ENCODE measurements at places on chromosomes 6 and 20.

DNA sequence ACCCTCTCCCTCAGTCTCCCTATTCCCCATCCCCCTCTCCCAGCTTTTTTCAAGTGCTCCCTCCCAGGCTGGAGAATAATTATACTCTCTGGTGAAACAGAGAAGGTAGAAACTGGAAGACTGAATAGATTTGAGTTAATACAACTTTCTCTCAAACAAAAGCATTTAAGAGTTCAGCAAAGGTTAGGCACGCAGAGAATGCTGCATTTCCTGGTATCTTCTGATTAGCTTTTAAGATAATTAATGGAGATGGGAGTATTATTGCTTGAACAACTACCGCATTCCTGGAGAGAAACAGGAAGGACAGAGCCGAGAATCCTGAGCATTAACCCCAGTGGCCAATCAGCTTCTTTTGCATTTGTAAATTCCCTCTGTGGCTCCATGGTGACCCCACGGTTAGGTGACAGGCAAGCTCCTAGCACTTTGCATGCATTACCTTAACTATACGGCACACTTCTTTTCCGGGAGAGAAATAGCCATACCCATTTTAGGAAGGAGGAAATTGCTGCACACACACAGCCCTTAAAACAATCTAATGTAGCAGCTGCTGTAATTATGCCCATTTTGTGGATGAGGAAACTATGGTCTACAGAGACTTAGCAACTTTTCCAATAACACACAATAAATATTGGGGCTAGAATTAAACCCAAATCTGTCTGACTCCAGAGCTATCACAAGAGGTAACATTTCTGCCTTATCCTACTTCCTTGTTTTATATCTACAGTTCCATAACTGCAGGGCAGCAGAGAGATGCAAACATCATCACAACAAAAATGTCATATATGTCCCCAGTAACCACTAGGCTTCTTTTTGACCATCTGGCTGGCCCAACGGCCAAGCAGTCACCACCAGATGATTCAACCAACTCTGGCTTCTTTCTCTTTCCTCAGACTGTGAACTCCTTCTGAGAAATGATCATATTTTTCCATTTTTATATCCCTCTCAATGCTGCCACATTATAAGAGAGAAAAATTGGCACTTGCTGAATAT lies 169.9 kb downstream of the CD24 start:
- DNase-seq, result no peak

GRCh38 chr6:159464816-159465215 lies 228.2 kb downstream of the SOD2 start:
- no peak for DNase-seq

DNA sequence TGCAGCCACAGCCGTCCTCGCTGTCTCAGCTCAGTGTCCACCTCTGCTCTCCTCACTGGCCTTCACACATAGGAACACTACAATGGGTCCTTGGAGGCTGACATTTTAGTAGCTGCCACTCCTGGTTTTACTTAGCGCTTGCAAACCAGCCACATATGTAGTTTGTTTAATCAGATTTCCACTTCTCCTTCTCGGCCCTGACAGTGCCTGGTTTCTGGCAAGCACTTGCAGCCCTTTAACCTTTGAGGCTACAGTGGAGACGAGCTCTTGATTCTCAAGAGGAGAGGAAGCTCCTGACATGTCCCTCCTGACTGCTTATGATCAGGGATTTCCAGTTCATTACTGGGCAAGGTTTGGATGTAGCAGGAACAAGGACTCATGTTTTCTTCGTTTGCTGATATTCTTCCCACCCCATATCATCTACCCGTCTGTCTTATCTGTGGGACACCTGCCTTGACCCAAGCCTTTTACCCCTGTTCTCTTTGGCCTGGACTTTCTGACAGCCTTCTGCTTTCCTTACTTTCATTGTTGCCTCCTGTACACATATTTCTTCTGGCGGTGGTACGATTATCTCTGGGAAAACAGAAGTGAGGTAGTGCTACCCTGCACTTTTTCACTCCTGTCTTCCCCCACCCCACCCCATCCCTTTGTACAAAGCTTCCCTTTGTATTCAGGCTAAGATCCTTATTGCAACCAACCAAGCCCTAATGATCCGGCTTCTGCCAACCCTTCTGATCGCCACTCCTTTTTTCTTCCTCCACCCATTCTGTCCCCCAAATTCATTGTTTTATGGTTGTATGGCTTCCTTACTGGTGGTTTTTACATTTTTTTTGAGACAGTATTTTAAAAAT lies 31.2 kb downstream of the CEP43 start:
- no peak for DNase-seq

DNA sequence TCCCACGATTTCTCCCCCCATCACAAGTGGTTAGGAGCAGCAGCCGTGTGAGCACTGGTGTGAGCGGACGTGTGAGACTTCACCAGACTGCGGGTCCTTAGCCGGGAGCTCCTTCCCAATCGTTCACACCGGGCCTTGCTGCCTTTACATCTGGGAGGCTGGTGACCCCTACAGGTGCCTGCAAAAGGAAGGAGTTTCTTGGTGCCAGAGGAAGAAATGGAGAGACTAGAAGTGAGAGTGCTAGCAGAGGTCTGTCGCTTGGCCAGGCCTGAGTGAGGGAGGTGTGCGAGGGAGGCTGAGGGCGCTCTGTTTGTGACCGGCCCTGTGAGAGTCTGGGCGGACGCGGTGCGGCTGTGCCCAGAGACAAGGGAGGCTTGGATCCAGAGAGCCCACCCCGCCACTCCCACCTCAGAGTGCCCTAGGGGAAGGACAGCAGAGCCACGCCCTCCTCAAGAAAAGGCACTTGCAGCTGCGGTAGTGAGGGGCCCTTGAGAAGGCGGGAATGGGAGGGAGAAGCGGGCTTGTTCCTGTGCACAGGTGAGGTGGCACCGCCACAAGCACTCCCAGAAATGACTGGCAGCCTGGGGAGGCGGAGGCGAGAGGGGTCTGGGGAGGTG lies 10.0 kb upstream of the ARMC2 start:
- no peak for DNase-seq

DNA sequence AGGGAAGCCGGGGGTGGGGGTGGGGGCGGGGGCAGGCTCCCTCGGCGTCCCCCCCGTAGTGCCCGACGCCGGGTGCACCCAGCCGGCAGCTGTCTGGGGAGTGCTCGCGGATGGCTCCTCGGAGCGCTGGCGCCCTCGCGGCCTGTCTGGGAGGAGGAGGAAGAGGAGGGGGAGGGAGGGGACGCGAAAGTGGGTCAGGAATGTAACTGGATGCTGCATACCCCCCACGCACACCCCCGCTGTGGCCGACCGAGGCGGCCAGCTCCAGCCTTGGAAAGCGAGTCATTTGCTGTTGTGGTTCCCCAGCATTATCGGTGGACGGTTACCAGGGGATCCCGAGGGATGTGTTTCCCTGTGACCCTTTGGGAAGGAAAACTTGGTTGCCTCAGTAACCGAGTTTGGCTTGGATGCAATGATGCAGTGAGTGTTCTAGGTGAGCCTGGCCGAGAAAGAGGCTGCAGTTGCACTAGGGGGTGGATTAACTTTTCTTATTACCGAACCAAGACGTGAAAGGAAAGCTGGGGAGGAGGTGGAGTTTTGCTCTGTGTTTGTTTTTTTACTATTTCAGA lies 55.2 kb upstream of the RREB1 start:
- DNase-seq, result no peak

DNA sequence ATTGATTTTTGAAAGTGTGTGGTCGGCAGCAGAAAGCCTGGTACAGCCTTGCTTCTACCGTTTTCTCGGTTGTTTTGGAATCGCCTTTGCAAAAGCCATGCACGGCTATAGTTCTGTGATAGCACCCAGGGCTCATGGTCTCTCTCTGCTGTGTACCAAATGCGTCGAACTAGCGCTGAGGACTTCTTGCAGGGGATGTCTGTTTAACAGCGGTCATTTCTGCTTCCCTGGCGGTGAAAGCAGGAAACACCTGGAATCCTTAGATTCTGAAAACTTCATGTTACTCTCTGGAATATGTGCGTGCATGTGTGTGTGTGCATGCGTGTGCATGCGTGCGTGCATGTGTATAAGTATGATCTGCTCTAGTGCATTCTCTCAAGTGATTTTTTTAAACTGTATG lies 26.1 kb upstream of the GCNT2 start:
- no peak for DNase-seq

- no peak for DNase-seq
Measured at GRCh38 chr6:71320041-71320440, 31.4 kb downstream of the OGFRL1 start.

DNA sequence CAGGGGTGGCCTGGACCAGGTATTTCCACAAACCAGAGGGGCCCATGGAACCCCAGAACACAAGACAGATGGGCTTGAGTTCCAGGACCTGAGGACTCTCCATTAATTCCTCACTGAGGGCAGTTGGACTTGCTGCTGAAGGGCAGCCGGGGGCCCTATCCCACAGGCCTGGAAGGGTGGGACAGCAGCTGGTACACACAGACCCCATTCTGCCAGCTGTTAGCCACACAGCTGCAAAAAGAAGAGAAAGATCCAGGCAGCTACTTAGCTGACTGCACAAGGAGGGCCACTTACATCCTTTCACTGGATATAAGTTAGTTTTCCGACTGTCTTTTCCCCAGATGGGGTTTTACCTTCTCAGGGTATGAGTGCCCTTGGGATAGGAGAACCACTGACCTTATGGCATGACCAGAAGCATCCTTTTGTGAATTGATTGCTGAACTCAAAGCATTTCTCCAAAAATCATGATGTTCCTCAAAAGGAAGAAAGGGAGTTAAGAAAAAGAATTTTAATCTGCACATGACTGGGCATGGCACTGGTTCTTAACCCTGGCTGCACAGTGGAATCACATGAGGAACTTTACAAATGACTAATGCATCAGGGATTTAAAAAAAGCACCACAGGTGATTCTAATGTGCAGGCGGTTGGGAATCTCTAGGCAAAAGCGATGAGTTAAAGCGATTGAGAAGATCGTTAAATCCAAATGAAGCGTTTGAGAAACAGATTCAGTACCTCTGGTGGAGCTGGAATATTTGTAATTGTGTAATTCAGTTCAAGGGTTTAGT lies 199.4 kb downstream of the TFAP2A start:
- DNase-seq, result no peak

DNA sequence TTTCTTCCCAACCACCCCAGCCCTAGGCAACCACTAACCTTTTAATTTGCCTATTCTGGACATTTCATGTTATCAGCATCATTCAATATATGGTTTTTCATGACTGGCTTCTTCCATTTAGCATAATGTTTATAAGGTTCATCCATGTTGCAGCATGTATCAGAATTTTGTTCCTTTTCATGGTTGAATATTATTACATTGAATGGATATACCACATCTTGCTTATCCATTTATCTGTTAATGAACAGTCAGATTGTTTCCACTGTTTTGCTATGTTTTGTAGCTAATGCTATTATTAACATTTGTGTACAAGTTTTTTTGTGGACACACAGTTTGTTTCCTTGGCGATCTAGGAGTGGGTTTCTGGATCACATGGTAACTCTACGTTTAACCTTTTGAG lies 3.0 kb upstream of the DNAAF9 start:
- DNase-seq, result no peak

DNA sequence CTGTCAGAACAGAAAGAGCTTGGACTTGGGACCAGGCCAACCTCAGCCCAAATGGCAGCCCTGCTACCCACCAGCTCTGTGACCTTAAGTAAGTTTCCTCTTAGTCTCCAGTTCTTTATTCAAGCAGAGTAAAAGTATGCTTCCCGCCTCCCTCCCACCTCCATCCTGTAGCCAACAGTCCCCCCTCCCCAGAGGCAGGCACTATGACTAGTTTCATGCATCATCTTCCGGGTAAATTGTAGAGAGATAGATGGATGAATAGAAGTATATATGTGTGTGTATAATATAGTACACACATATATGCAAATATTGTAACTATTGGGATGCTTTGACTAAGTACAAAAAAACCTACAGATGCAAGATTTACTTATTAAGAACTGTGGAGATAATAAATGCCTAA lies 39.5 kb upstream of the B4GALT5 start:
- no peak for DNase-seq

DNA sequence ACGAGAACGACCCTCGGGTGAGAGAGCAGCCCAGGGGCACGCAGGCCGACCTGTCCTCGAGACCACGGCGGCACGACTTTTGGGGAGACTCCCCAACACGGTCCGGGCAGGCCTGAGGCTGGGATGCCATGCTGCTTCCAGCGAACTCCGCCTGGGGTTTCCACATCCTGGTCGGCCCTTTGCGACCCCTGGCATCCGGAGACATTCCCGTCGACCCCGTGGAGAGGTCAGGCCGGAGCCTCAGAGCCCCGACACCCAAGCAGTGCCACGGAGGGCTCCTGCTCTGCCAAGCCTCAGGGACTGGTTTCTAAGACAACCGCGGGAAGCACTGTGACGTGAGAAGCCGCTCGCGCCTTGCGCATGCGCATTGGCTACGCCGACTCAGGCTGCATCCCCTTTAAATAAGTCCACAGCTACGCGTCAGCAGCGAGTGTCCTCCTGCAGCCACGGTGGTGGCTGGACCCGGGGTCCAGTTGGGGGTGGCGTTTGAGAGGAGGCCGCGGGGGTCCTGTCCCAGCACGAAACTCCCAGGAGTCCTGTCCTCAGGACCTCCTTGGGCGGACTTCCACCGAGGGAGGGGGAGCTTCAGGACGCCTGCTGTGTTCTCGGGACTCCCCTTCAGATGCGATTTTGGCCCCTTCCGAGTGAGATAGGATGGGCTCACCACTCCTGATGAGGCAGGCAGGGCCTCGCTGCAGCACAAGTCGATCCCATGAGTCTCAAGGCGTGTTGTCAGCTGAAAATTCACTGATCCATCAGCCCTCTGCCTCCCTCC lies 1089.3 kb upstream of the DEFB115 start:
- no peak for DNase-seq

GRCh38 chr6:73560182-73560732 lies 39.4 kb upstream of the EEF1A1 start:
- no peak for DNase-seq

GRCh38 chr6:161327360-161327953 lies 53.6 kb upstream of the AGPAT4 start:
- DNase-seq, result no peak

DNA sequence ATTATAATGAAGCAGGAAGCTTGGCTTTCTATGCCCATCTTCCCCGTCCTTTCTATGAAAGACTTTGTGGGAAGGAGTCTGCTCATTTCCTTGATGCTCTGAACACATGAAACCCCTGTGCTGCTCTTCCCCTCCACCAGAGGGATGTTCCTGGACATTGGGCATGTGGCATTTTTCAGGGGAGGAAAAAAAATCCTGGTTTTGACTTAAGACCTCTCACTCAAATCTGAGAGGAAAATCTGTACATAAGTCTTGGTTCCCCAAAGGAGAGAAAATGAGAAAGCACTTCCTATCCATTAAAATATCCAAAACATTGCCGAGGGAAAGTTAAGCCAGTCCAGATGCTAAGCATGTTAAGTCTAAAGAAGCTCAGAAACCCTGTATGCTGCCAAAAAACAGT lies 393.0 kb downstream of the PAX1 start:
- DNase-seq, result no peak

DNA sequence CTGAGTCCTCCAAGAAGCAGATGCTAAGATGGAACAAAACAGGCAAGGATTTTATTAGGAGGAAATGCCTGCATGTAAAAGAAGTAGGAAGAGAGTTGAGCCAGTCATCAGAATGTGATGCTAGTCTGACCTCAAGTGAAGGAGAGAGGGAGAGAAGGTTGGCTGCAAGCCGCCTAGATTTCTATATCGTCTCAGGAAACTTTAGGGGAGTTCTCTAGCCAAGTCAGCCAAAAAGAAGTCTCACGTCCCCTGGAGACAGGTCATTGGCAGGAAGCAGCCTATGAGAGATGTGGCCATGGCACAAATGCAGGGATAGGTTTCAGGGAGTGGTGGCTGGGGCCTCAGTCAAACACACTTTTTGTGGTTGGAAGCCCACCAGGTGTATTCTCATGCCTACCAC lies 378.0 kb downstream of the CD109 start:
- DNase-seq, result no peak
